ENCODE measurements at places on chromosomes 2 and 18.

DNA sequence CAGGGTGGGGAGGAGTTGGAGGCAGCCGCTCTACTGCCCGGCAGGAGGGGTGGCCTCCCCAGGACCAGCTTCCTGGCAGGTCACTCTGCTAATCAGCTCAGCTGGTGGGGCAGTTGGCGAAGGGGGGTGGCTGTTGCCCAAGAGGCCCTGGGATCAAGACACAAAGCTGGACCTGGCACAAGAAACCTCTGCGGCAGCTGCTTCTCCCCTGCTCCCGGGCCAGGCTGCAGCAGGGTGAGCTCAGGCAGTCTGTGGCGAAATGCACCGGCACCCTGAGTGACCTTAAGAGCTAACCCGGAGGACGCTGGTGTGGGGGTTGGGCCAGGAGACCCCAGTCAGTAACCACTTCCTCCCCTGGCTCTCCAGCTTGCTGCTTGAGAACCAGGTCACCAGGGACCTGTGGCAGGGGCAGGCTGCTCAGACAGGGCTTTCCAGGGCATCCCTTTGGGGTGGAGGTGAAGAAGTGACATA is 31.1 kb downstream of the TOGARAM2 start:
- DNase-seq, result no peak

DNA sequence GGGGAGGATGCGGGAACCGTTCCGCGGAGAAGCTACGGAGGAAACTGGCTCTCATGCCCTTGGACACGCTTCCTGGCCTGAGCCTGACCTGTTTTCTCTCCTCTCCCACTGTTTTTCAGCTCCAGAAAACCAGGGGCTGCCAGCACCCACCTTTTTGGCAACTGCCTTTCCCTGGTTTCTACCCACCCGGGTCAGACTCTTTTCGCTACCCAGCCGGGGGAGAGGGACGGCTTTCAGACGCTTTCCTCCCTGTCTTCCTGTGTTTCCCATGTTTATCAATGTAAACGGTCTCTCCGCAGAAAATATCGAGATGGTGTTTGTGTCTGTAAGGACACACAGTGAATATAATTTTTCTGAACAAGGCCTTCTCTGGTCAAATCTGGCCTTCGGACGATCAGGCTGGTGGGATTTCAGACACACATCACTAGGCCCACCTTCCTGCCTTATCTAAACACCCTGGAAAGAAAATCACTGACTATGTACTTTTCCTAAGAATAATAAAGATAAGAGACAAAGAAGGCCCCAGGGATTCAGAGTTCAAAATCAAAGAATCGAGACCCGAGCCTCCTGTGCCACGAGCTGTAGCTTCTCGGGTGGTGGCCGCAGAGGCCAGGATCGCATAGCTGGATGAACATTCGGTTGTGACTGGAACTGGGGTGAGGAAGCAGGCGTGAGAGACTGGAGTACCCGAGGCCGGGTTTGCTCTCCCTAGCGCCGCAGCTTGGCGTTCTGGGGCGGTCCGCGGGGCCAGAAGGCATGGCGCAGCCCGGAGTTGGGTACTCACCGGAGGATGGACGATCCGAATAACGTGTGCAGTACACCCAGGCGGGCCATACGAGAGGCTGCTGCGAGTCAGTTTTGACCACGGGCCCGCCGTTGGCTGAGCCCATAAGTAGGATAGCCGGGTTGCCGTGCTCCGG is 1.7 kb downstream of the EN1 start:
- no peak for DNase-seq

GRCh38 chr18:5464251-5464650 is 79.5 kb downstream of the EPB41L3 start:
- DNase-seq, result peak; percentile 83

DNA sequence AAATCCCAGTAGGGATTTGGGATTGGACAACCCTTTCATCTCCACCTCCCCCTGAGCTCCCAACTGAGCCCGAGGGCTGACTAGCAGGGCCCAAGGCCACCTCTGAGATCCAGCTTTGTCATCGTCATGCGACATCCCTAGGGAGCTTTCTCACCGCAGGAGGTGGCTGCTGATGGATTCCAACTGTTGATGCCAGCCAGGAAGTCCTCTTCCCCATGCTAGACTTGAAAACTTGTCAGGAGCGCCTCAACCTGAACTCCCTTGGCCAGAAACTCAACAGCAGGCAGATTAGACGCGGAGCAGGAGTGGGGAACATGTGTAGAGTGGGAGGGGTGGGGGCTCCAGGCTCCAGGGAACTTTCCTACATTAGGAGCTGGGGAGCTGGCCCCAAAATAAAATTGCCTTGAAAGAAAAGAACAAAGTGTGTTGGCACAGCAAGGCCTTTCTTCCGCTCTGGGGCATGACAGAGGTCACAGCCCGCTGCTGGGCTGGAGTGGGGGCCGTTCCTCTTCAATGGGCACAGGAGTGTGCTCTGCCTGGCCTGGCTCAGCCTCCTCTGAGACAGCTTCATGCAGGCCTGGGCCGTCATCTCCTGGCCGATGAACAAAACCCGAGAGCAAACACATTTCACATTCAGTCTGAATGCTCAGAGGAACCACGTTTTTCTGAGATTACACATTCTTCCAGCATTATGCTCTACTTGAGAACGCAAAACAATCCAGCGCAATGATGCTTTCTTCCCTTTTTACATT is 34.5 kb downstream of the EMILIN2 start:
- DNase-seq, result no peak

- no peak for DNase-seq
These were observed 76.9 kb downstream of the AOX1 start for GRCh38 chr2:200662727-200663126.

DNA sequence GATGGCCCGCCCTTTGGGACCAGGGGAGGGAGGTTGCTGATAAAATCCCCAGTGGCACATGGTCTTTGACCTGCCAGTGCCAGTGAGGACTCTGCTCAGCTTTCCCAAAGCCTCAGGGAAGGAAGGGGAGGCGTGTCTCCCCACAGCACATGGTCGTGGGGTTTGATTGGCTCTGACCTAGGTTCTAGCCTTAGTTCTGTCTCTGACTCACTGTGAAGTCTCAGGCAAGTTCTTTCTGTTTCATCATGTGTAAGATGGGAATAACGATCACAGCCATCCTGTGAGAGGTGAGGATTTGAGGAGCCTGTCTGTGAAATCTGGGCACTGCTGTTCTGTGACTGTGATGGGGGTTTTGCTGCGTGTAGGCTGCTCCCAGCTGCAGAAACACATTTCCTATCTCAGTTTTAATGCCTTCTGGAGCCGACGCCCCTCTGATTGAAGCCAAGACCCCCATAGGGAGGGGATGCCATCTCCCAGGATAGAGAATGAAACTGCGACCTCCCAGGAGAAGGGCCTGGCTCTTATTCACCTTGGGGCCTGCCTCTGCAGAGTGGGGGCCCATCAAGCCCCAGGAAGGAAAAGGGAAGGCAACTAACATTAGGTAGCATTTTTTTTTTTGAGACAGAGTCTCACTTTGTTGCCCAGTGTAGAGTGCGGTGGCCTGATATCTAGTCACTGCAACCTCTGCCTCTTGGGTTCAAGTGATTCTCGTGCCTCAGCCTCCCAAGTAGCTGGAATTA is 84.0 kb downstream of the DDX1 start:
- DNase-seq, result no peak

- DNase-seq, result no peak
These were observed 29.2 kb upstream of the STK17B start for GRCh38 chr2:196200557-196200956.

DNA sequence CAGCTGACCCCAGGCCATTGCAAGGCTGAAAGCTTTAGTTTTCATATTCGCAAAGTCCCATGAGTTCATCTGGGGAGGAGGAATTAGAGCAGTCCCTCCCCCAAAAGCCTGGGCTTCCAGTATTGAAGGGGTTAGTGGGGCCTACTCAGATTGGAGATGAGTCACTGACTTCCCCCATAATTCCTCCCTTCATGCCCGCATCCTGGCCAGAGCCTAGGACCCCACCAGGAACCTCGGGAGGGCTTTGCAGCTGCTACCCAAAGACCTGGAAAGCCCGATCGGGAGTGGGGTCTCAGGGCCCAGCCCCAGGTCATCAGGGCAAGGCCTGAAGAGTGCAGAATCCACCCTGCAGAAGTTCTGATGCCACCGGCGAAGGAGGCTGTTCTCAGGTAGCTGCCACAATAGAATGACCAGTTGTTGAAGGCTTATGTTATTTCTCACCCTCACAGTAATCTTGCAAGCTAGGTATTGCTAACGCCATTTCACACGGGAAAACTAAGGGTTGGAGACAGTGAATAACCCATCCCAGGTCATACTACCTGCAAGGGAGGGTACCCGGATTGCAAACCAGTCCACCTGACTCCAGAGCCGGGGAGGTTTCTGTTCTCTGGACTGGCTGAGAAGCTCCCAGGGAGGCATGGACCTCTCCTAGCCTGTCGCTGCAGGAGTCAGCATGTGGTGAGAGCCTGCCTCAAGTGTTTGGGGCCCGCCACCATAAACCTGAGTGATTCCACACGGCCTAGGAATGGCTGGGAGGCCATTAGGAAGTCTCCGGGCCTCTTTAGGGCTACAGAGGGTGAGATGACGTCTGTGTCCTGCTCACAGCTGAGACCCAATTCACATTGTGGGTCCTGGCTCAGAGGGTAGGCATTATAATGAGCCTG is 5.8 kb upstream of the ARID5A start:
- DNase-seq, result peak; percentile 59

- no peak for DNase-seq
These were observed 47.2 kb downstream of the NETO1 start for GRCh38 chr18:72820571-72820970.

DNA sequence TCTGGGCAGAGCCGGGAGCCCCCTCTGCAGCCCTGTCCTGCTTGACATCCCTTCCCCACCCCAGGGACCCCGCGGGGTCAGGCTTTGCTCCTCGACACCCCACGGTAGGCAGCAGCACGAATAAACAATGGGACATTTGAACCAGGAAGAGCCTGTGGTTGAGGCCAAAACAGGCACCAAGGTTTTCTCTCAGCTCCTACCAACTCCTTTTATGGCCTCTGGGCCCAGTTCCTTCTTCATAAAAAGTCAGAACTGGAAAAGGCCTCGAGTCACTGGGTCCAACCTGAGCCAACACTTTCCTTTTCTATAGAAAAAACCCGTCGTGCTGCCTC is 20.6 kb downstream of the TEX44 start:
- DNase-seq, result peak; percentile 38

GRCh38 chr2:61404438-61404837 is 66.4 kb downstream of the USP34 start:
- DNase-seq, result no peak

All from suppressor macrophage treated with lipopolysaccharide for 1 hour (primary cell).